ENCODE measurements at places on chromosomes 1 and 21. TPM values are rescaled to one million over a fixed set of nuclear protein-coding genes. Genes with fewer than 3 reads are reported as not detected.

QSOX1 gene
- total RNA-seq = 71.6 TPM

SH3BGRL3 gene
- total RNA-seq = 138 TPM

MYOM3 gene
- total RNA-seq = 7.2 TPM

THEM5 gene
- total RNA-seq = not detected

CCDC185 gene
- total RNA-seq = 0.05 TPM

AADACL3 gene
- total RNA-seq = not detected

RGS16 gene
- 0.32 TPM for total RNA-seq

IFNLR1 gene
- 1.0 TPM for total RNA-seq

CD1B gene
- not detected for total RNA-seq

F5 gene
- total RNA-seq = 0.20 TPM

ZMYM4 gene
- 12.9 TPM for total RNA-seq

SHE gene
- total RNA-seq = not detected

BGLAP gene
- 0.46 TPM for total RNA-seq

AZIN2 gene
- total RNA-seq = 0.75 TPM

RUSC1 gene
- 48.9 TPM for total RNA-seq

DHDDS gene
- total RNA-seq = 22.8 TPM

SH3D21 gene
- total RNA-seq = 1.7 TPM

HSD3B1 gene
- not detected for total RNA-seq

LAD1 gene
- total RNA-seq = 0.66 TPM

FCGR3A gene
- total RNA-seq = not detected

FCER1G gene
- total RNA-seq = not detected

CD34 gene
- total RNA-seq = not detected

LRRC3 gene
- 1.3 TPM for total RNA-seq

BATF3 gene
- 31.4 TPM for total RNA-seq

S100A14 gene
- total RNA-seq = 0.36 TPM

NBPF11 gene
- total RNA-seq = 5.1 TPM

SEMA4A gene
- 0.44 TPM for total RNA-seq

HENMT1 gene
- 4.5 TPM for total RNA-seq

TLCD4 gene
- total RNA-seq = 11.6 TPM

A3GALT2 gene
- total RNA-seq = not detected

PPFIA4 gene
- total RNA-seq = 0.40 TPM

C1orf74 gene
- 1.9 TPM for total RNA-seq

LRRC39 gene
- total RNA-seq = 0.15 TPM

CEPT1 gene
- total RNA-seq = 14.9 TPM

CD244 gene
- total RNA-seq = not detected

SPATA45 gene
- not detected for total RNA-seq

ILDR2 gene
- total RNA-seq = 0.08 TPM

OR2T35 gene
- not detected for total RNA-seq

SSR2 gene
- 267 TPM for total RNA-seq
